ENCODE measurements at places on chromosomes 2 and 18.
A peak's percentile ranks its signal among the peaks of the same experiment; 100 is the strongest.

DNA sequence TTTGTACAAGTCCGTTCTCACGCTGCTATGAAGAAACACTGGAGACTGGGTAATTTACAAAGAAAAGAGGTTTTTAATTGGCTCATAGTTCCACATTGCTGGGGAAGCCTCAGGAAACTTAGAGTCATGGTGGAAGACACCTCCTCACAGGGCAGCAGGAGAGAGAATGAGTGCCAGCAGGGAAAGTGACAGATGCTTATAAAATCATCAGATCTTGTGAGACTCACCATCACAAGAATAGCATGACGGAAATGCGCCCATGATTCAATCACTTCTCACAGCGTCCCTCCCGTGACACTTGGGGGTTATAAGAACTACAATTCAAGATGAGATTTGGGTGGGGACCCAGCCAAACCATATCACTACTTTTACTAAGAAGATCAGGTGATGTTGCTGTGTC lies 285.8 kb downstream of the TMX3 start:
- DNase-seq = no peak

- no peak for DNase-seq
Observed at GRCh38 chr2:126403039-126403628, 252.8 kb upstream of the GYPC start.

- DNase-seq = no peak
Observed at GRCh38 chr2:209367075-209367747, 56.6 kb upstream of the MAP2 start.

DNA sequence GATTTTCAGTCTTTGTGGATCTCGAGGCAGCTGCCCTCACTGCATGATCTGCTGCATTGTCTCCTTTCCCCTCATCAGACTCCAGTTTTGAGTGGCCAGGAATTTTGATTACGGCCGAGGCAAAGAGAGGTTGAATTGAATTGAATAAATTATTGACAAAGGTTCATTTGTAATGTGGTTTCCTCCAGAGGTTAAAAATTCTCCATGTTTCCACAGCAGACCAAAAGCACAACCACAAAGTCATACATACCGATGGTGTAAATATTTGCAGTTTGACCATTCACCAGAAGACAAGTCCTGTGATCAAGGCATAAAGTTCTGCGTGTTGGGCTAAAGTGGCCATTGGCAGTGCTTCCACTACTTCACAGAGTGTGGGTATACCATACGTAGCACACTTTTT lies 343.8 kb upstream of the MYT1L start:
- no peak for DNase-seq

DNA sequence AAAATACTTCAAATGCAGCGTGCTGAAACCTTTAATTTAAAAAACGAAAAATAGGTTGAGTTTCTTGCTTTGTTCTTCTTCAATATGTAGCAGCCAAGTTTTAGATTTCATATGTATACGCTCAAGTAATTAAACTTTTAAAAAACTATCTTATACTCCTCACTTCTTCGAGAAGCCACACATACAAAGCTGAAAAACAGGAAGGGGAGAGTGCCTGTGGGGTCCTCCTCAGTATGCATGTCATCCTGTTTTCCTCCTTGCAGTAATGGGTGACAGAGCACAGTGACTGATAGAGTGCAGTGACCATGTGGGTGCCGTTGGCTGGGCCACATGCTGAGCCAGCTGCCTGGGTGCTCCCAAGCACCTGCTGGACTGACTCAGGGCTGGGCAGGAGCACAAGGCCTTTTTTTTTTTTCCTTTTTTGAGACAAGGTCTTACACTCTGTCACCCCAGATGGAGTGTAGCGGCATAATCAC lies 33.3 kb downstream of the UXS1 start:
- no peak for DNase-seq

DNA sequence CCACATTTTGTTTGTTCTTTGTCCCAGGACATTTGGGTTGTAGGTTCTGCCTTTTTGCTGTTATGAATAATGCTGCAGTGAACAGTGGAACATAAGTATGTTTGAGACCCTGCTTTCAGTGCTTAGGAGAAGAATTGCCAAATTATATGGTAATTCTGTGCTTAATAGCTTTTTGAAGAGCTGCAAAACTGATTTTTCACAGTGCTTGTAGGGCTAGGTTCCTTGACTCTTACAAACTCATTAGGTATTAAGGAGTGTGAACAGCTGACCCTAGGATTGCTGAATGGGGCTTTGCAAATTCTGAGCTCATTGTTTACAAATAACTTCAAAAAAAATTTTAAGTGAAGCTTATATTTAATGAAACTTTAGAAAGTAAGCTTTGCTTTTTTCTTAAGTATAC lies 154.2 kb downstream of the LTBP1 start:
- no peak for DNase-seq

DNA sequence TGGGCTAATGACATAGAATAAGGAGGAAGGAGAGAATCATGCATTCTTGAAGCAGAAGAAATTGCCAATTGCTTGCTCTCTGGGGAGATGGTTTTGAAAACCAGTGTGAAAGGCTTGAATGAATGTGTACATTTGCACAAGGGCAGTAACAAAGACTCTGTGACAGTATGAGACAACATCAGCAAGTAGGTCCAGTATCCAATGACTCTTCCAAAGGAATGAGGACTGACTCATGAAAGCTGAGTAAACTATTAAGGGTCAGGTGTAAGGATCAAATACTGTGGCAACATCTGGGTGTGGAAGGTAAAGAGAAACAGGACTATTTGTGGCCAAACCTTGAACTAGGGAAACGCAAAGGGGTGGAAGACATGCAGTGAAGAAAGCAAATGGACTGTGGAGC lies 886.0 kb upstream of the CHAC2 start:
- DNase-seq = no peak

GRCh38 chr18:12599966-12600365 lies 57.9 kb downstream of the SPIRE1 start:
- no peak for DNase-seq

DNA sequence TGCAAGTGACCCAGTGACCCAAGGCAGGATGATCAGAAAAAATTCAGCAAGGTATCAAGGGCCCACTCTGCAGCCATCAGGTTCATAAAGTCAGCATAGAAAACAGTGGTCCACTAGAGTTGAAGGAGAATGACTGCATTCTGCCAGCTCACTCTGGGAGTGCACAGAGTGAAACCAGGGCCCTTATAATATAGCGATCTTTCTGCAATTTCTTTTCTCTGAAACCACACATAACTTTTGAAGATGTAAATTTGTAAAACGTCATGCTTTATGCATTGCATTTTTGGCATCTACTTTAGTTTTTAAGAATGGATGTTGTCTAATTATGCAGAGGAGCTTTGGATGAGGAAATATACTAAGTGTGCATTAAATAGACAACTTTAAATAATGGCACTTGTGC lies 225.0 kb upstream of the SMIM21 start:
- DNase-seq = no peak

GRCh38 chr2:210169516-210170195 lies 1.6 kb downstream of the KANSL1L start:
- DNase-seq = no peak

- DNase-seq = no peak
Observed at GRCh38 chr18:40577239-40577980, 1377.6 kb upstream of the PIK3C3 start.

DNA sequence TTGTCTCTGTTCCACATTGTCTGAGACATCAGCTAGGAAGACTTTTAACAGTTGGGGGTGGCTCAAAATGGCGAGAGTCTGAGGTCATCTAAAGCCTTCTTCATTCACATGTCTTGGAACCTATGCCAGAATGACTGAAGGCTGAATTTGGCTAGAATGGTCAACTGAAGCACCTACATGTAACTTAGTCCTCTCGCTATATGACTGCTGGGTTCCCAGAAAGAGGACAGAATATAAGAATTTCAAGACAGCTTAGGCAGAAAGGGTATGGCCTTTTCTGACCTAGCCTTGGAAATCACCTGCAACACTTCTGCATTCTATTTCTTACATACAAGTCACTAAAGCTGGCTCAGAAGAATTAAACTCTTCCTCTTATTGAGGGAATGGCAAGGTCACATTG lies 75.6 kb upstream of the OTX1 start:
- no peak for DNase-seq

- DNase-seq = no peak
Observed at GRCh38 chr18:6728809-6729246, 688 bp upstream of the ARHGAP28 start.

DNA sequence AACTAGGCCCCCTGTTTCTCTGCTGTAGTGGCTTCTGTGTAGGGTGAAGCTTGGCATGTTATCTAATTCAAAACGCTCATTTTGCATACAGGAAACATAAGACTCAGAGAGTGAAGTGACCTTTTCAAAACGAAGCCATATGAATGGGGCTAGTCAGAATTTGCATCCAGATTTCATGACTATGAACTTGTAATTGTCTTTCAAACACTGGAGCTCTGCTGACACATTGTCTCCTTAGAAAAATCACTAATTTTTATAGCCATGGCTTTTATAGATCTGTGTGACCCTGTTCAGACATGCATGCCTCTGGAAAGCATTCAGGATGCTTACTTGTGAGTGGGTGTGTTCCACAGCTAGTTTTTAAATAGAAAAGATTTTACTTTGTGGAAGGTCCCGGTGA lies 444.3 kb upstream of the GCFC2 start:
- no peak for DNase-seq

DNA sequence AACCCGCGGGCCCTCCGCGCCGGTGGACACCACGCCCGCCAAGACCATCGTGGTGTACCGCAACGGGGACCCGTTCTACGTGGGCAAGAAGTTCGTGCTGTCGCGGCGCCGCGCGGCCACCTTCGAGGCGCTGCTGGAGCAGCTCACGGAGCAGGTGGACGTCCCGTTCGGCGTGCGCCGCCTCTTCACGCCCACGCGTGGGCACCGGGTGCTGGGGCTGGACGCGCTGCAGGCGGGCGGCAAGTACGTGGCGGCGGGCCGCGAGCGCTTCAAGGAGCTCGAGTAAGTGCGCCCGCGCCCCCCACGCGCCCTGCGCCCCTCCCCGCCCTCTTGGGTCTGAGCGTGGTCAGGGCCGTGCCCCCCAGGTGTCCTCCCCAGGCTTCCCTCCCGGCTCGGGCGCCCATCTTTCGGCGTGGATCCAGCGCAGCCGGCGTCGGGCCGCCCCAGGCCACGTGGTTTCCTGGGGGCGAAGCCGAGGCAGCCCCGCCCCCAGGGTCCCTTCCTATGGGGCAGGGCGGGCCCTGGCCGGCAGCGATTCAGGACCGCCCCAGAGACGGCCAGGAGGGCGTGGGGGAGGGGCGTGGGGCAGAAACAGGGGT lies 481 bp downstream of the DCDC2C start:
- DNase-seq = no peak

DNA sequence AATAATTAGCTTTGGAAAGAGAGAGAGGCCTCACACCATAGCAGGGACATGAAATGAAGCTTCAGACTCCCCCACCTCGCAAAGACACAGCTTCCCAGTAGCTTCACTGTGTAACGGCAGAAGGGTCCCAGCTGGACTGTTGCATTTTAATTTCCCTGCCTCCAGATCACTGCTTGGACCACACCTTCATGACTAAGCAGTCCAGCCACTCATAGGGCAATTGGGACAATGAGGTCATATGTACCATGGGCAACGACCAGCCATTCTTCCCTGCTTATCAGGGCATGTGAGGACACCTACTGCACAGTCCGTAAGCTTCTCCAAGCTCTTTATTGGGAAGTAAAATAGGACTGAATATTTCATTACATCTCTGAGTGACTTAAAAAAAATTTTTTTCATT lies 183.0 kb downstream of the MREG start:
- DNase-seq = no peak

DNA sequence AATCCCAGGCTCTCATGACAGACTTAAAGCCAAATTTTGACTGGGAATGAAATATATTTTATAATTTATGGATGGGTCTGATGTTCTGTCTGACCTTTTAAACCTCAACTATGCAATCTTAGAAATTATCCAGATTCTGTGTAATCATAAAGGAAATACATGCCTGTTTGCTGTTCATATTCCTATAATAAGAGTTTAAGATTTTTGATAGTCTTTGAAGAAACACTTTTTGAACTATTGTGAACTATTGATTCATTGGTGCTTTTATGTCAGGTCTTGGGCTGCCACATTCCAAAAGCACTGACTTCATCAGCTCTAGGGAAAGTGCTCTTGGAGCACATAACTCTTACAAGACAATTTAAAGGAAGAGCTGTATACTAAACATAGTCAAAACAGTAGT lies 64.2 kb downstream of the CCDC150 start:
- no peak for DNase-seq

- DNase-seq = no peak
Observed at GRCh38 chr2:102717308-102718018, 44.4 kb upstream of the TMEM182 start.

- DNase-seq = no peak
Observed at GRCh38 chr2:53378791-53379190, 388.8 kb upstream of the CHAC2 start.

- DNase-seq = no peak
Observed at GRCh38 chr2:44927985-44928482, 13.5 kb upstream of the SIX3 start.

GRCh38 chr2:48508461-48509124 lies 21.4 kb upstream of the STON1 start:
- no peak for DNase-seq

DNA sequence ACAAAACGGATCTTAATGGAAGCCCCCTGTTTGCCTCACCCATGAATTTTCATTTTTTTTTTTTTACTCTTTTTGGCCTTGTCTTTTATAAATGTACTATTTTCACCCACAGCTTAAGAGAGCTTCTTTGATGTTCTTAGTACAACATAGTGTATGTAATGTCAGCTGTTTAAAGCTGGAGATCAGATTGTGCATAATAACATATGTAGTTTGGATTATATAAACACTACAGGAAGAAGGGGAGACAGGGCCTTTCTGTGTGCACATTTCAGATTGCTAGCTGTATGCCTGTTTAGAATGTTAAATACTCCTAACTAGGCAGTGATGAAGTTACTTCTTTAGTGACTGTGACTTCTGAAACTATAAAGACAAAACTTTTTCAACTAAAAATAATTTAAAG lies 2.1 kb upstream of the TANC1 start:
- no peak for DNase-seq

GRCh38 chr18:57951999-57952774 lies 91.8 kb upstream of the NEDD4L start:
- peak; percentile 68 for DNase-seq

DNA sequence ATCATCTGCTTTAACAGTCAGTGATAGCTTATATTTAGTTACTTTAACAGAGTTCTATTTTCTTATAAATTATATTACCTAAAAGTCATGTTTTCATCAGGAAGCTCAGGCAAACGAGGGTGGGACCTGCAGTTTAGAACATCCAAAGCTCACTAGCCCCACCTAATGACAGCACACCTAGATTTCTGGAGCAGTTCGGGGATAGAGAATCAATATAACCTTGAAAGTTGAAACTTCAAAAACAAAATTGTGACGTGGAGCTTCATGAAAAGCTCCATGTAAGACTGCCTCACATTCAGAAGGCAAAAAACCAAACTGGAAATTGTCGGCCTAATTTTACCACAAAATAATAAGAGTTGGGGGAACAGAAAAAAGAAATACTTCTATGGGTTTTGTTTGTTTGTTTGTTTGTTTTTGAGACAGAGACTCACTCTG lies 185.9 kb upstream of the CCDC150 start:
- DNase-seq = no peak

Measured in upper lobe of right lung (tissue), 1 donor.